ENCODE measurements at places on chromosomes 2 and 18. TPM values are rescaled to one million over a fixed set of nuclear protein-coding genes. Genes with fewer than 3 reads are reported as not detected.

DNA sequence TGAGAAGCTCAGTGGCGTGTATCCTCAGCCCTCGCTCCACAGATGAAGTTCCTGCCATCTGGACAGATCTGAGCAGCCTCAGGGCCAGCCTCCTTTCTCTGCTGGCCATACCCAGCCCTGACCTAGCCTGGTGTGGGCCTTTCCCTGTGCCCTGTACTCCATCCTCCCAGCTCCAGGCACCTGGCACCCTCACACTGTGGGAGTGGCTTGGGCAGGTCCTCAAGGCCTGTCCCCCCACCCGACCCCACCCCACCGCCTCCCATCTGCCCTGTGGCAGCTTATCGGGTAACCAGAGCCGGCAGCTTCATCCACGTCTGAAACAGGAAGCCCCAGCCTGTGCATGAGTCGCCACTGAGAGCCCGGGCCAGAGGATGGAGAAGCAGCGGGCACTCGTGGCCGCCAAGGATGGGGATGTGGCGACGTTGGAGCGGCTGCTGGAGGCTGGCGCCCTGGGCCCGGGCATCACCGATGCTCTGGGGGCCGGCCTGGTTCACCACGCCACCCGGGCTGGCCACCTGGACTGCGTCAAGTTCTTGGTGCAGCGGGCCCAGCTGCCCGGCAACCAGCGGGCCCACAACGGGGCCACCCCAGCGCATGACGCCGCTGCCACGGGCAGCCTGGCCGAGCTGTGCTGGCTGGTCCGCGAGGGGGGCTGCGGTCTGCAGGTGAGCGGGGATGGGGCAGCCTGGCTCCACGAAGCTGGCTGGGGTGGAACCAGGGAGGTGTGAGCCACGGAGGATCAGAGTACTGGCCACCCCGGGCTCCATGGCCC lies at the start of gene ESPNL:
TSS of gene ESPNL (plus strand) at position 292 of the 772 bp plus-strand sequence. CDS start at position 372, 80 bp downstream.
- DNase-seq: no peak

- DNase-seq: no peak
Measured at GRCh38 chr2:233992513-233993217, 57.8 kb upstream of the SPP2 start.

- DNase-seq: no peak
Measured at GRCh38 chr2:157443090-157443489, 799 bp downstream of the CYTIP start.

DNA sequence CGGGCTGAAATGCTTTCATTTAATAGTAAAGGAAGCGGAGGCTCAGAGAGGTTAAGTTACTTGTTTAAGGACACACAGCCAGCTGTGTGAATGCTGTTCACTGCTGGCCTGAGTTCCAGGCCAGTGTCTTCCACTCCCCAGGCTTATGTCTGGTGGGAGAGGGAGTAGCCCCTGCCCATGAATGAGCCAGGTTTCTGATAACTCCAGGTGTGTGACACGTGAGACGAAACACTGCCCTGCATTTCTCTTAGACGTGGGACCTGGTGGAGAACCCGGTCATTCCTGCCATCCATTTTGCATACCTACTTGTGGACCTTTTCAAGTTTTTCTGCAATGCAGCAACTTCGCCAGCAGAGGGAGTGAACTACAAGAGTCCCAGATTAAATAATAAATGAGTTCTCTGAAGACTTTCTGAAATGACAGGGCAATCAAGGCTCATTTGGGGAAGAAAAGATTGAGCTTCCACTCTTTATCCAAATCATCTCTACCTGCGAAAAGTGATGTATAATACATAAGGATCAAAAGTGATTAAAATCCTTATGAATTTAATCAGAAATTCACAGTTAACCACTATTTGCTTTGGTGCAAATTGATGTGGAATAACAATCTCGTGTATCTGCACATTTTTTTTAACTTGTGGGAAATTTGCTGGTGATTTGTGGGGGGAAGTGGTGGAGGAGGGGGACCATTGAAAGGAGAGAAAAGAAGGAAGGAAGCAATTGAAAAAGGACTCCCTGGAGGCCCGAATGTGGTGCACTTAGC lies 79.4 kb upstream of the ASB18 start:
- DNase-seq: peak; percentile 70

- no peak for DNase-seq
Measured at GRCh38 chr2:200431996-200432705, 77.7 kb downstream of the KCTD18 start.

DNA sequence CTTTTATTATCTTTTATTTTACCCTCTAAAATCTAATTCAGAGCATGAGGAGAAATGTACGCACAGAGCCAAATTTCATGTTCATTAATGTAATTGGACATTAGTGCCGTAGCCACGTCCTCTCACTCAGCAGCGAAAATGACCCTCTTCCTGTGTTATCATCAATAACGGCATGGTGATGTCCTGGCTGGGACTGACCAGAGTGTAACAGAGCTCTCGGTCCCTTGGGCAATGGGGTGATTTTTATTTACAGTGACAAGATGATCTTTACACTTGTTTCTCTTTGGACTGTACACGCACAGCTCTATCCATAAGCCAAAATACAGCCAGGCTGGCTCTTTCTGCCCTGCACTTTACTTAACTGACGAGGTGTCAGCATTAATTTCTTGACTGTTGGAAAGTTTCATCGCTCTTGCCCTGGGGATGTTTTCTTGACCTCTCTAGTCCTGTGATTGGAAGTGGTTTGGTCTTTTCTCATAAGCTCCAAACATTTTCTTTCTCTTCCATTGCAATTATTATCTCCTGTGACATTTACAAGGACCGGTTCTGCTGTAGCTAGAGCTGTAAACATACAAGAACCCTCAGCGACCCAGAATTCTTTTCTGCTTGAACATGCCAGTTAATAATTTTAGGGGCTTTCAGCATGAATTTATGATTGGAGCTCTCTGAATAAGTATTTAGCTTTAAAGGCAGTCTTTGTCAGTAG lies 308.0 kb upstream of the PIK3C3 start:
- no peak for DNase-seq

DNA sequence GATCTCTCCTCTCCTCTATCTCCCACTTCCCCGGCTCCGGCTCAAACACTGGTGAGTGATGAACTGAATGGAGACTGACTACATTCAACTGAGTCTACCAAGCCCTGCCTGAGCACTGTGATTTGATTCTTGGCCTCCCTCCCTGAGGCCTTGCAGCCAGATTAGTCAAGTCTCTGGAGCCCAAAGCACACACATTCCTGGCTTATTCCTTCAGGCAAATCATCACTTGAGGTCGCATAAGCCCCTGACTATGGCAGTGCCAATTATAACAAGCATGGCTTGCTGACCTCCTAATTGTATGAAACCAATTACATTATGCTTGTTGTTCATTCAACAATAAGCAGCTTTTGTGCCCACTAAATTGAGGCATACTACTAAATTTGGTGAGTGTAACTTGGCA lies 34.6 kb downstream of the EFEMP1 start:
- no peak for DNase-seq

GRCh38 chr2:158004126-158004764 lies 97.4 kb upstream of the UPP2 start:
- DNase-seq: no peak

- no peak for DNase-seq
Measured at GRCh38 chr2:196148736-196149135, 22.6 kb downstream of the STK17B start.

- no peak for DNase-seq
Measured at GRCh38 chr2:198168651-198169050, 364.3 kb downstream of the PLCL1 start.

- DNase-seq: no peak
Measured at GRCh38 chr2:172230889-172231401, 128.2 kb upstream of the DLX2 start.

DNA sequence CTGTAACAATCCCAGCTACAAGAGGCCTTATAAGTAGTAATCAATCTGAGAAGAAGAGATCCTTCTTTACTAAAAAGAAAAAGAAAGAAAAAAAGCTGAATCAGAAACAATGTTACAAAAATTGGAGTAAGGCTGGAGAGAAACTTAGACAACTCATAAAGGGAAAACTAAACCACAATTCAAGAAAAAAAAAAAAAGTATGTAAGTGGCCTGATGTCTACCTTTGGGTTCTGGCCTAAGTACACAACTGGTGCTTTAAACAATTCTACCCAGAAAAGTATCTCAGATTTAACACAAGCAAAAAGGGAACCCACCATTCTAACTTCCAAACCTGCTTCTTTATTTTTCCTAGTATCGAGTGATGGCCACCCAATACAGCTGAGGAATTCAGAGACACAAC lies 45.3 kb downstream of the ZNF521 start:
- no peak for DNase-seq

- DNase-seq: no peak
Measured at GRCh38 chr2:20648206-20648605, 2.7 kb downstream of the HS1BP3 start.

- DNase-seq: no peak
Measured at GRCh38 chr2:207142461-207142860, 23.3 kb downstream of the KLF7 start.

DNA sequence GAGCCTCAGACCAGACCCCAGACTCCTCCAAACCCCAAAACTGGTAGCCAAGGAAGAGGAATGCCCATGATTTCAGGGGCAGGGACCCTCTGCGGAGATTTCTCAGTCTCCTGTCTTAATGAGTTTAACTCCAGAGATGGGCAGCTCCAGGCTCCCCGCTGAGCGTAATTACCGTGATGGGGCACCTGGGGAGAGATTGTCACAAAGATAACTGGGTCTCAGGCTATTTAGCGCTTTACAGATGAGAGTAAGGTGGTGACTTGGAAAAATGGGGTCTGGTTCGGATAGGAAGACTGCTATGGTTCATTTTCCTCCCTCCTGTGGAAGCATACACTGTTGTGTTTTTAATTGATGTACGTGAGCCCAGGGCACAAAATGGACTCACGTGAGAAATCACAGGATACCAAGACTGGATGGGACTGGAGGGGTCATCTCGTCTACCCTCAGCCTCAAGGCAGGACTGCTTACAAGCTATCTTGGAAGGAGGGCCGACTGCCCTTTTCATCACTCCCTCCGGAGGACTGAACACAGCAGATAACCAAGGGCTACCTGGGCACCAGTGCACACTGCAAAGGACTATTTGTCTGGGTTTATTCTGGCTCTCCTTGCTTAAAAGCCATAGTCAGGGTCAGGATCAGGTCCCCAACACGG lies 427.8 kb downstream of the ZNF521 start:
- DNase-seq: no peak

- DNase-seq: no peak
Measured at GRCh38 chr2:1648241-1649102, 95.8 kb downstream of the PXDN start.

DNA sequence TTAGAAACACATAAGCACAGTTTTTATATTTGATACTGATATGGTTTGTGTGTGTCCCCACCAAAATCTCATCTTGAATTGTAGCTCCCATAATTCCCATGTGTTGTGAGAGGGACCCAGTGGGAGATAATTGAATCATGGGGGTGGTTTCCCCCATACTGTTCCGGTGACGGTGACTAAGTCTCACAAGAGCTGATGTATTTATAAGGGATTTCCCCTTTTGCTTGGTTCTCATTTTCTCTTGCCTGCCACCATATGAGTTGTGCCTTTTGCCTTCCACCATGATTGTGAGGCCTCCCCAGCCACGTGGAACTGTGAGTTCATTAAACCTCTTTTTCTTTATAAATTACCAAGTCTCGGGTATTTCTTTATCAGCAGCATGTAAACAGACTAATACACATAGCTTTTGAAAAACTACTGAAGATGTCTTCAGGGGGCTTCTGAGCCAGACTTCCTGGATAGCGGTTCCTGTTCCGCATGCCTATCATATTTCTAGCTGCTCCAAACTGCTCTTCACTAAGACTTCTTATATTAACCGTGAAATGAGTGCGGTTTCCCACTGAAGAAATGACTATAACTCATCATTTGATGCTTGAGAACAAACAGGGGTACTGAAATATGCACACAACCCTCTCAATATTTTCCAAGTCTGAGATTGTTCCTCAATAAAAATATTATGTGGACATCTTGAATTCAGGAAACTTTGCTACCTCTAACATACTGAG lies 75.8 kb downstream of the SPHKAP start:
- no peak for DNase-seq

CAVIN2 gene
- polyA plus RNA-seq: 28.1 TPM

ACMSD gene
- polyA plus RNA-seq: not detected

KIF5C gene
- polyA plus RNA-seq: 0.20 TPM

ZNF892 gene
- not detected for polyA plus RNA-seq

GAL3ST2 gene
- polyA plus RNA-seq: 0.30 TPM

HOXD4 gene
- polyA plus RNA-seq: not detected

Measured in HepG2 (cell line).